NCI-H460 (cell line): ENCODE measurements at places on chromosomes 5 and 9. TPM values are rescaled to one million over a fixed set of nuclear protein-coding genes. Genes with fewer than 3 reads are reported as not detected.

The PTGDS gene
- not detected in 2 replicates for total RNA-seq

The TSTD2 gene
- 24.2 and 25.0 TPM in 2 replicates for total RNA-seq

GRCh38 chr9:37776328-37776727, 8.5 kb downstream of the EXOSC3 start:
- no peak for DNase-seq

- no peak for DNase-seq
These were observed 44.7 kb upstream of the PRLR start for GRCh38 chr5:35274839-35275509.

GRCh38 chr9:76607730-76608436, 148.9 kb downstream of the GCNT1 start:
- no peak for DNase-seq

GRCh38 chr5:107724642-107725041, 53.9 kb upstream of the EFNA5 start:
- DNase-seq = no peak

GRCh38 chr5:130908186-130908585, 256.9 kb downstream of the HINT1 start:
- no peak for DNase-seq

- no peak for DNase-seq
These were observed 370.2 kb upstream of the BRINP1 start for GRCh38 chr9:119739476-119739875.

GRCh38 chr9:118670011-118670953, 699.0 kb downstream of the BRINP1 start:
- no peak for DNase-seq

- no peak for DNase-seq
These were observed 42.4 kb upstream of the AIF1L start for GRCh38 chr9:131053896-131054295.

DNA sequence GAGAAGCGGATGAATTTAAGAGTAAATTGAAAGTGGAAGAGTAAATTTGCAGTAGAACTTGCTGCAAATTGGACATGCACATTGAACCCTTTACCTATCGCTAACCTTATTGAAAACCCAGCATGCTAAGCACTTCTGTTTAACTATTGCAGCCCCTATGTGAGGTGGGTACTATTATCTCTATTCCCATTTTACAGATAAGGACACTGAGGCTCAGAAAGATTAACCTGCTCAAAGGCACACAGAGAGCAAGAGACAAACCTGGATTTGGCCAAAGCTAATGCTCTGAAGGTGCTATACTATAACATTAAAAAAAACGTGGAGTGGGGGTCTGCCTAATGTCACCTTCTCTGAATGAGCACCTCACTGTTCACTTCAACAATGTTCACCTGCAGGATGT, 21.0 kb downstream of the SH3RF2 start:
- no peak for DNase-seq
